ENCODE measurements at places on chromosomes 7 and 10.

- DNase-seq, result no peak
Observed at GRCh38 chr7:74527842-74528241, 74.1 kb downstream of the GTF2IRD1 start.

DNA sequence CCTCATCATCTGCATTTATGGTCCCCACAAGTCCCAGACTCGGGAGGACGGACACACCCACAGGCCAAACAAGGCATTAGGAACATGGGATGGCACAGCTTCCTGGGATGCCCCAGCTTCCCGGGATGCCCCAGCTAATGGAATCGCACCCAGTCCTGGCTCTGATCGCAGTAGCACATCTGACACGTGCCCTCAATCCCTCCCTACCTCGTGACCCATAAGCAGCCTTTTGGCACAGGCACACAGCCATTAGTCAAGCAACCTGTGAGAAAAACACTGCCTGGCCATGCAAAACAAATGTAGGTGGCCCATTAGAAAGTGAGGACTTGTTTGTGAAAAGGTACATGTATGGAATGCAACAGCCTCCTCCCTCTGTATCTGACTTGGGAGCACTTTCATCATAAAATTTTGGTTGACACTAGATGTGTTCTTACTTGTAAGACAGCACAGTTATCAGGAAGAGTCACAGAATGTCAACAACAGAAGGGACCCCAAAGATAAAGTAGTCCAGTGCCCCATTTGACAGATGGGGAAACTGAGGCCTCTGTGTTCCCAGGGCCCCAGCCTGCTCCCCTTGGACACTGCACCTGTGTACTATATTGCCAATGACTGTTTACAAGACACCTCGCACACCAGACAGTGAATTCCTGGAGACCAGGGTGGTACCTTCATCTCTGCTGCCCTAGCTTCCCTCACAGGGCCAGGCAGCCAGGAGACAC, 34.4 kb downstream of the DLG5 start:
- DNase-seq, result no peak

DNA sequence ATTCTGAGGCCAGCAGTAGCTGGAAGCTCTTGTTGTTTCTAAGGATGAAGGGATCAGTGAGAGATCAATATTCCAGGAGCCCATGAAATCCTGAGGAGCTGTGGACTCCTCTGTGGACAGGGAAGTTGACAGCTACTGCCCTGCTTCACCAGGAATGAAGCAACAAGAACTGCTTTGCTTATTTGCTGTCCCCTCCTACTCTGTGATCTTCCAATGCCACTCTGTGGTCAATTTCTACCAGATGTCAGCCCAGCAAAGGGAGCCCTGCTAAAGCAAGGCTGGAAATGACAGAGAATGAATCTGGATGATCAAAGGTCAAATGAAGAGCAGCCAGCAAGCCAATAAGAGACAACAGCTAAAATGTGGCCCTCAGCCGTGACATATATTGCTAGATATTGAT, 227.5 kb upstream of the CHRM2 start:
- no peak for DNase-seq

GRCh38 chr7:2018569-2019460, 213.9 kb downstream of the MAD1L1 start:
- no peak for DNase-seq

GRCh38 chr7:25786936-25787335, 365.1 kb upstream of the NFE2L3 start:
- no peak for DNase-seq

- DNase-seq, result peak; percentile 50
Observed at GRCh38 chr10:23197416-23197861, 5.3 kb downstream of the PTF1A start.

- no peak for DNase-seq
Observed at GRCh38 chr10:114674346-114674745, 16.3 kb upstream of the ABLIM1 start.

DNA sequence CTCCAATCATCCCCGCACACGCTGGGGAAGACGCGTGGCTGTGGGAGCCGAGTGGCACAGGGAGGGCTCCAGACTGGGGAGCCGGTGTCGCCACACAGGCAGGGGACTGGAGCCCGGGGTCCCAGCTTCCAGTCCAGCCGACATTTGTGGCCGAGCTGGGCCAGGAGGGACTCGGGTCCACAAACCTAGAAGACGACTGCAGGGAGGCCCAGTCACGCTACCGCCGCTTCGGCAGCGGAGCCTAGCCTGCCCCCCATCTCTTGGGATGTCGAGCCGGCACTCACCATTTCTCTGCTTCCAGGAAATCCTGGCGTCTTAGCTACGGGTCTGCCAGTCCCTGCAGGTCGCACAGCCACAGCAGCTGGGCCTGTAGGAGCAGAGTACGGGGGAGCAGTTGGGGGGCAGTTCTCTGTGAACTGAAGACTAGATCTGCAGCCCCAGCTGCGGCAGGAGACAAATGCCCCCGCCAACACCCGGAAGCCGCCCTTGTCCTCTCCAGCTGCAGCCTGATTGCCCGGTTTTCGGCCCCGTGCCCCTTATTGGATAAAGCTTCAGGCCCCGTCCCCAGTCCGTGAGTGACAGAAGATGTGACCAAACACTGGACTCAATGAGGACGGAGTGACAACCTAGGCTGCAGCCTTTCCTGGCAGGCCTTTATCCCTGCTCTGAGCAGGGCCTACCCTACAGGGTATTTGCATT, 270.7 kb downstream of the ZNF33B start:
- DNase-seq, result peak; percentile 11

GRCh38 chr10:78579995-78580394, 488.8 kb upstream of the ZMIZ1 start:
- peak; percentile 67 for DNase-seq

DNA sequence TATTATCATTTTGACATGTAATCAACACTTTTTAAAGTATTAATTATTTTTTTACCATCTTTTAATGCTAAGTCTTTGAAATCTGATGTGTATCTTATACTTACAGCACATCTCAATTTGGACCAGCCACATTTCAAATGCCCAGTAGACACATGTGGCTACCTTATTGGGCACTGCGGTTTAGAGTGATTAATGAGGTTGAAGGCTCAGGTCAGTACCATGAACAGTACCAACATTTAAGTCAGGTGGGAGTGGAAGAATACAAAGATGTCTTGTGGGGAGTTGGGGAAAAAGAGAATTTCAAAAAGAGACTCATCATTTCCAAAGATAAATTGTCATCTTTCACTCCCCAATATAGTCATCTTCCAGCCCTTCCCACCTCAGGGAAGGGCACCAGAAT, 40.5 kb downstream of the COL28A1 start:
- no peak for DNase-seq

DNA sequence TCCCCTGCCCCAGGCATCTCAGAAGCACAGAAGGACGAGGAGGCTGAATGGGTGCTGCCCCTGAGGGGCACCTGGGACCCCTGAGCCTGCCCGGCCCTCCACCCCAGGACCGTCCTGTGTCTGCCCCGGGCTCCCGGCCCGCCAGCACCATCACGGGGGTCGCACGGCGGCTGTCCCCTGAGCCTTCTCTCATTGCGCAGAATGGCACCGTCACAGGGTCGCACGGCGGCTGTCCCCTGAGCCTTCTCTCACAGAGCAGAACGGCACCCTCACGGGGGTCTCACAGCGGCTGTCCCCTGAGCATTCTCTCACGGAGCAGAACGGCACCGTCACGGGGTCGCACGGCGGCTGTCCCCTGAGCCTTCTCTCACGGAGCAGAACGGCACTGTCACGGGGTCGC, 31.5 kb downstream of the FAM20C start:
- no peak for DNase-seq

DNA sequence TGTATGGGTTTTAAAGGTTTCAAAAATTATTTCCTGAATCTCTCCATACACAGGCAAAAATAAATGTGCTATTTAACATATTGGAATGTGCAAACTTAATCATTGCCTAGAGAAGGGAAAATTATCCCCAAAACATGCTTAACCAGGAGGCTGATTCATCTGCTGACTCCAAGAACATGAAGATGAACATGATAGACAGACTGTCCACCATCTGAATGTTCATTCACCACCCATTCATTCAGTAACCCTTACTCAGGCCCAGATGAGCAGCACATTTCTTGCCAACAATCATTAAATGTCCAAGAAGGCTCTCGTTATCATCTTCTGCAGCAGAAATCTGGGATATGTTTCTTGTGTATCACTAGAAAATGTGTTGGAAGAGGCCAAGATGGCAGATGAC, 110.6 kb downstream of the PPP1R9A start:
- no peak for DNase-seq

DNA sequence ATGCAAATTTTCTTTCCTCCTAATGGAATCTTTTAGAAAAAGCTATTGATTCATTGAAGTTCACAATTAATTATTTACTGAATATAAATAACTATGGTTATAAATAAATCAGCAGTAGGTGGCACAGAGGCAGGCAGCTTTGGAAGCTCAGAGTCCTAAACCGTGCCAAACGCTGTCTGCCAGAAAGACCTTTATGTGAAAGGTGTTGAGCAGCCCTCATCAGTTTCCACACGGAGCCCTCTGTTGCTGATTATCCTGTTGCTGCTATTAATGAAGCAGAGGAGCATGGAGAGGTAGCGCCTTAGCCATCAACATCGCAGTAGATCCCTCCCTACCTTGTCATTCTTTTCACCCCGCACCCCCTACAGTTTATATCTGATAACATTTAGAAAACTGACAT, 51.0 kb downstream of the RTKN2 start:
- no peak for DNase-seq

- peak; percentile 4 for DNase-seq
Observed at GRCh38 chr7:99021941-99022560, 121.9 kb downstream of the SMURF1 start.

DNA sequence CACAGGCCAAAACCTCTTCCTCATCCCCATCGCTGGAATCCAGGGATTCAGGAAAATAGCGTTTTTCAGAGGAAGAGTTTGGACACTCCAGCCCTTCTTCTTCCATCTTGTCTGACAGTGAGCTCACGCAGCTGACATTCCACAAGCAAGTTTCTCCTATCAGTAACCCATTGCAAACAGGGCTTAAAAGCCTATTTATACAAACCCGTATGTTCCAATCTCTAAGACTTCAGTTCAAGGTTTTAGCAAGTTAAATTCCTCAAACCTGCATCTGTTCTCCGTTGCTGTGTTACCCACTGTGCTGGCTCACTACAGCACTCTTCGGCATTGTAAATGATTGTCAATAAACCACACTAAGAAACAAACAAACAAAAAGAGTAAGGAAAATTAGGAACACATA, 373 bp downstream of the DHX32 start:
- no peak for DNase-seq
